ENCODE measurements at places on chromosomes 3 and 15. TPM values are rescaled to one million over a fixed set of nuclear protein-coding genes. Genes with fewer than 3 reads are reported as not detected.

DNA sequence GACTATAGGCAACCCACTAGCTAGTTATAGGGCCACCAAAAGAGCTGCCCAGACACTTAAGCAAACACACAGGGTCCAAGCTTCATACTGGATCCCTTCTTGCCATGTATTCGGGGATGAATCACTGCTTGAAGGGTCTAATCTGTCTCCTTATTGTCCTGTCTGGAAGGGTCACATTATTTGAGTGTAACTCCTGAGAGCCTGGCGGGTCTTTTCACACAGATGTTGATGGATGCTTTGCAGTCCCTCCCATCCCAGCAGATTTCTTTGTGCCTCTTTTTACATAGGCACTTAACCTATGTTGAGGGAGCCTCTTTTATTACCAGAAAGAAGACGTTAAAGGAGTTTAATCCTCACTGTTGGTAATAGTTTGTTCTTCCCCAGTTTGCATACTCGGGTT, 56.6 kb downstream of the BBX start:
- DNase-seq = no peak

Gene FGD5
- not detected for total RNA-seq

Gene GNAT1
- not detected for total RNA-seq

DNA sequence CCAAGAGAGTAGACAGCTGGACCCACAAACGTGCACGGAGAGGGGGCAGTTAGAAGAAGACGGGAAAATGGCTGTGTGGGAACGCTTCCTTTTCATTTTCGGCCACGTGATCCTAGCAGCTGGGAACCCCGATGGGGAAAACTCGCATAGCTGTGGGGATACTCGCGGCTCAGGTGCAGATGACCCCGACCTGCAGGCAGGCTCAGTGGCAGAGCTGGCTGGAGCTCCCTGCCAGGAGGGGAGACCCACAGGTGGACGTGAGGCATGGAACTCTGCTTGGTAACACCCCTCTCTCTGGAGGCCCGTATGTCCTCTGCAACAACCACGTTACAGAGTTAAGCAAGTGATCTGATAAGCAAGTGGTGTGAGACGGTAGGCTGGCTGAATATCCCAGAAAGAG, 84.6 kb upstream of the SNRPA1 start:
- DNase-seq = no peak

Gene KCNAB1
- not detected for total RNA-seq

- DNase-seq = no peak
Measured at GRCh38 chr3:156594219-156594683, 39.3 kb upstream of the SSR3 start.

DNA sequence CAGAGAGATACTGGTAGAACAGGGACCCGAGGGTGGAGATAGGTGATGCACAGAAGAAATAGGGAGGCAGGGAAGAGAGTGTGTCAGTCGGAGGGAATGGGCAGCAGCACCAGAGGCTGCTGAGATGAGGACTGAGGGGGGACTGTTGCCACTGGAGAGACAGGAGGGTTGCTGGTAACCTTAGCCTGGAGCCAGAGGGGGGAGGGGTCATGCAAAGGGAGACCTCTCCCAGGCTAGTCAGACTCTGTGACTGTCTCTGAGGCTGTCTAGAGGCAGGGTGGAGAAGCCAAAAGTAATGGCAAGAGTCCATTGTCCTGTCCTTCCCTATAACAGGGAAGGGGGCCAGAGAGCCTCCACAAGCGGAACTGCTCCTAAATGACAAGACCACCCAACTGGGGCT, 2.1 kb upstream of the DLEC1 start:
- DNase-seq = no peak

Measured in activated T-helper 2 cell treated with anti-CD3 and anti-CD28 coated beads, Interferon-gamma antibody, Interleukin-2, Interleukin-4, amounts not matched to agents 10 μg/mL and 5 μg/mL and 100 μg/mL, durations not matched to agents 14 hours and 24 hours and 36 hours (primary cell).